ENCODE measurements at places on chromosomes 2 and 18.

- peak; percentile 83 for DNase-seq
Observed at GRCh38 chr2:234308813-234309195, 188.1 kb downstream of the ARL4C start.

DNA sequence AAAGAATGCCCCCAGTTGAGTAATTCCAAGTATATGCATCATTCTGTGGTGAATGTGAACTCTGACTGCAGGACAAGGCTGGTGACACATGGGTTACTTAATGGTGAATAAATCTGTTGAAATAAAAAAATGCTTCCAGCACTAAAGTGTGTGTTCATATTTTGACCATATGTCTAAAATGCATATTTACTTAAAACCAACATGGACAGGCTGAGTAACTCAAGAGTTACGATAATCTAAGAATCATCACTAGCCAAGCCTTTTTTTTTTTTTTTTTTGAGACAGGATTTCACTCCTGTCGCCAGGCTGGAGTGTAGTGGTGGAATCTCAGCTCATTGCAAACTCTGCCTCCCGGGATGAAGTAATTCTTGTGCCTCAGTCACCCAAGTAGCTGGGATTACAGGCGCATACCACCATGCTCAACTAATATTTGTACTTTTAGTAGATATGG lies 47.1 kb upstream of the CCBE1 start:
- no peak for DNase-seq

GRCh38 chr2:227503433-227504406 lies 31.8 kb downstream of the AGFG1 start:
- no peak for DNase-seq

DNA sequence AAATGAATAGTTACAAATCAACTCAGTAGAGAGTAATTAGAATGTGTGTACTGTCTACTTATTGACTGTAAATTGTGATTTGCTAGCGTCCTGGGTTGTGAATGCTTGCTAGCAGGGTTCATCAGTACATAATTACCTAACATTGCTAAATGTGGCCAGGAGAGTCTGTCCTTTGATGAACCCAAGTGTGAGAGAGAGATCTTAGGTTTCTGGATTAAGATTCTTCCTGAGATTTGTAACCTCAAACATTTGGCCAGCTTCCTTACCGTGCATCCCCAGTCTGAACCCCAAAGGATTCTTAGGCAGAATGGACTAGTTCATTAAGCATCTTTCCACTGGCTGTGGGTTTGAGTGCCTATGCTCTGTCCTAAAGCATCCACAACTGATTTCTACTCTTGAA lies 84.0 kb upstream of the ITPRID2 start:
- no peak for DNase-seq

GRCh38 chr2:238489431-238489830 lies 62.7 kb downstream of the ASB1 start:
- DNase-seq, result no peak

DNA sequence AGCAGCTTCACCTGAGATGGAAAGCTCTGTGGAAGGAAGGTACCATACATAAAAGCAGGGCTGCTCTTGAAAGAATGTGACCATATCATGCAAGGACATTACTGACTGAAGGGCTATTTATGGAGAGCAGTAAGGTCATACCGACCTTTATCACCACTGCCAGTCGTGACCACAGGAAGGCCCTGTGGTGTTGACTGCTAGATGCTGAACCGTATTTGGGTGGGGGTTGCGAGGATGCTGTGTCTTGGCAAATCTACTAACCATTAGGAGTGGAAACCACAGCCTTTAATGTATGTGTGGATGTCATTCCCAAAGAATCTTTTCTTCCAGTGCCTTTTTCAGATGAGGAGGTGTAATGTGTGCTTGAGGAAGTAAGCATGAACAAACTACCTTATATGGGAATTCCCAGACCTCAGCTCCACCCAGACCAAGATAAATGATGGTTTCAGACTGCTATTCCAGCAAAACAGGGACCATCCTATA lies 60.8 kb downstream of the LIMS1 start:
- DNase-seq, result no peak

DNA sequence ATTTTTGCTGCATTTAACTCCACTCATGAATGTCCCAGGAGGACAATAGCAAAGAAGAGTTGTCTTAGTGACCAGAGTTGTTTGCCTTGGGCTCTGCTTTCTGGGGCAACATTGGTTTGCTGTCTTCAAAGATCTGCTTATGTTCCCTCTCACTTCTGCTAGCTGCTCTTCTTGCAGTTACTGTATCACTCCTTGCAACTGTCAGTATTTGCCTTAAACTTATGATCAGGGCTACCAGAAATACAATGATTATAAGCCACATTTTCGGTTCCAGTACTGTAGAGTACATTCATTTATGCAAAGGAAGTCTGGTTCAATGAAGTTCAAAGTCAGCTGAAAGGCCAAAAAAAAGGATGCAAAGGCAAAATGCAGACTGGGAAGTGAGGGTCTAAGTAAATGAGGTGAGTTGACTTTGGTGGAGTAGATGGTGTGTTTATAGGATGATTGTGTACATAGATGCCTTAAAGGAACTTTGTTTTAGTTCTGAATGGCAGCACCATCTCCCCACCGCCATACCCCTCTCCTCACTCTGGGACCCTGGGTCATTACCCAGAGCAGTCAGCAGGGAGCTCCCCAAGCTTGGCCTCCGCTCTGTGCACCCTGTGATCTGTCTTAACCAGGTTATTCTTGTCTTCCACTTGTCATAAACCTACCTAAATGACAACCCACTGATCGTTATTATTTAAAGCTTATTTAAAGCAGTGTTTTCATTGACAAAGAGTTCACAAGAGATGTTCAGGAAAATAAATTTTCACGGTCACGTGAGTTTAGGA lies 236.0 kb downstream of the DOK6 start:
- peak; percentile 24 for DNase-seq

DNA sequence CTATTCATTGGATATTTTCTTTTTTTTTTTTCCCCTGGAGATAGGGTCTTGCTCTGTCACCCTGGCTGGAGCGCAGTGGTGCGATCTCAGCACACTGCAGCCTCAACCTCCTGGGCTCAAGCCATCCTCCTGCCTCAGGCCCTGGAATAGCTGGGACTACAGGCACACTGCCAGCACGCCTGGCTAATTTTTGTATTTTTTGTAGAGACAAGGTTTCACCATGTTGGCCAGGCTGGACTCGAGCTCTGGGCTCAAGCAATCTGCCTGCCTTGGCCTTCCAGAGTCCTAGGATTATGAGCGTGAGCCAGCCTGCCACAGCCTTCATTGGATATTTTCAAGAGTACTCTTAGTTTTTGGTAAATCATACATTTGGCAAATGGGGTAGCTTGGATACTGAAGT lies 9.0 kb upstream of the MCFD2 start:
- no peak for DNase-seq

DNA sequence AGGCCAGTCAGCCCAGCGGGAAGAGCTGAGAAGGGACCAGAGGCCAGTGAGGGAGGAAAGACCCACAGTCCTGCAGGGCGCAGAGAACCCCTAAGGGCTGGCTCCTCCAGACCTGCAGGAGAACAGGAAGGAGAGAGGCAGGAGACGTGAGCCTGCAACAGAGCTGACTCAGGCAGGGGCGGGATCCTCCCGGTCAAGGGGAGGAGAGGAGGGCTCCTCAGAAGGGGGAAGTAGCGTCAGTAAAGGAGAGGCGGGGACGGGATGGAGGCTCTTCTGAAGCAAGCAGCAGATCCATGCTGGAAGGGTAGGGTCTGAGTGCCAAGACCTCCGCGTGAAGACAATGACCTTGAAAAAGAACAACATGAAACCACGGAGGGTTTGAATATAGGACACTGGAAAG lies 50.8 kb downstream of the TRABD2A start:
- DNase-seq, result no peak

- no peak for DNase-seq
Observed at GRCh38 chr2:134206573-134206972, 47.3 kb upstream of the MGAT5 start.

DNA sequence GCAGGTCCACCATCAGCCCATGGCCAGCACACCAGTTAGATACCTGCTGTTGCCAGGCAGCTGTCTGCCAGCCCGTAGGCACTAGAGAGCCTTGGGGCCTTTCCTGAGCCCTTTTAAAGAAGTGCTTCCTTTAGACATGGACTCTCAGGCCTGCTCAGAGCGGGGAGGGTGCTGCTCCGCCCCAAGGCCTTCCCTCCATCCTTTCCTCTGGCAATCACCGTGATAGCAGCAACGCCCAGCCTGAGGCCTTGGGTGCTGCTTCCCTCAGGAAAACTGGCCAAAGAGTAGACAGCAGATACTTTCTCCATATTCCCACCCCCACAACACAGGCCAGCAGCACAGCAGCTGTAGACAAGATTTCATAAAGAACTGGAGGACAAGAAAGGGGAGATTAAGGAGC lies 22.3 kb upstream of the C1QL2 start:
- no peak for DNase-seq

Measured in CD4-positive, alpha-beta memory T cell (primary cell).